Posterior vena cava (tissue), 2 donors: ENCODE measurements at places on chromosomes 7 and 10. TPM values are rescaled to one million over a fixed set of nuclear protein-coding genes. Genes with fewer than 3 reads are reported as not detected.
A peak's percentile ranks its signal among the peaks of the same experiment; 100 is the strongest.

CRPPA gene
- total RNA-seq: 5.3 TPM

FOXI2 gene
- 0.14 TPM for total RNA-seq

NPC1L1 gene
- total RNA-seq: 0.14 TPM

PRSS37 gene
- total RNA-seq: not detected

FAM25G gene
- total RNA-seq: not detected

GSTO2 gene
- total RNA-seq: 1.9 TPM

HOXA3 gene
- 9.3 TPM for total RNA-seq

DNA sequence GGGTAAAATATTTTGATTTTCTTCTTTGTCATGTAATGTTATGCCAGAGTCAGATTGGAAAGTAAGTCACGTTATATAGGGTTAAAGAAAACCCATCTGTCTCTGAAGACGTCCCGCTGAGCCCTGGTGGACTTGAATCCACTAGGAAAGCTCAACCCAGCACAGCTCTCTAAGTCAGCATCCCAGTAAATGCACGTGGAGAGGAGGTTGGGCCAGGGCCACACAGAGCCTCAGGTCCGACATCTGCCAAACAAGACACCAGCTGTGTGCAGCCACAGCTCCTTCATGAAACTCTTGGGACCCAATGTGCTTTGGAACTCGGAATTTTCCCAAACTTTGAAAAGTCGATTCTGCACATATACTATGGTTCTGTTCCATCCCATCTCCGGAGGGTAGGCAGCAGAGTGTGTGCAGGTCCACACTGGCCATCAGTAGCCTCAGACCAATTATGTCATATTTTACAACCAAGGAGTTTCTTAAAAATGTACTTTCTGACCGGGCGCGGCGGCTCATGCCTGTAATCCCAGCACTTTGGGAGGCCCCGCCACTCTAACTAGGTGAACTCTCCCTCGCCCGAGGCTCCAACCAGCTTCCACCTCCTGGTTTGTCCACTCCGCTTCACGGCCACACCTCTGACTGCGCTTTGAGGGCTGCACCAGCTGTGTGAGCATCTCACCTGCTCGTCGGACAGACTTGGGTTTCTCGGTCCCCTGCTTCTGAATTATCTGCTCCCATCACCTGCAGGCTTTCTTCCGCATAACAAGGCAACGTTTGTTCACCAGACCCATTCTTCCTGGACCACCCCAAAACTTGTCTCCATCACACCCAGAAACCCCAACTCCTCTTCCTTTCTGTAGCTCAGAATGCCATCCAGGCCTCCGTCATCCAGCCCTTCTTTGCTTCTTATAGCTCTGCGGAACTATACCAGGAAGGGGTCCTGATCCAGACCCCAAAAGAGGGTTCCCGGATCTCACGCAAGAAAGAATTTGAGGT lies 29.7 kb upstream of the DNAJB6 start:
- no peak for DNase-seq

DNA sequence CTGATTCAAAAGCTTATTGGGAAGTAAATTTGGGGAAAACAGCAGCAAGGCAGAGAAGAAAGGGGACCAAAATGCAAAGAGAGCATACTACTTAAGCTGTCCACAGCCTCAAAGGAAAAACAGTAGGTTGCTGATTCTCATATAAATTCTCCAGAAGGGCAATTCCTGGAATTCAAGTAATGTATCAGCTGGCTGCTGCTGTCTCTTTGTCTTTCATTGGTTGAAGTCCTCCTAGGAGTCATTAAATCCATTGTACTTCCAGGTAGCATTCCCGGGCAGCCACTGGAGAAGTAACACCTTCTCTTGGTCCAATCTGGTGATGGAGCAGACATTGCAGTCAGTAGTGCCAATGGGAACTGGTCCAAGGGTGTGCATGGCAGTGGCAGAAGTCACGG lies 22.7 kb downstream of the BET1 start:
- no peak for DNase-seq

GRCh38 chr10:48447356-48448215 lies 141.1 kb downstream of the MAPK8 start:
- peak; percentile 60 for DNase-seq

DNA sequence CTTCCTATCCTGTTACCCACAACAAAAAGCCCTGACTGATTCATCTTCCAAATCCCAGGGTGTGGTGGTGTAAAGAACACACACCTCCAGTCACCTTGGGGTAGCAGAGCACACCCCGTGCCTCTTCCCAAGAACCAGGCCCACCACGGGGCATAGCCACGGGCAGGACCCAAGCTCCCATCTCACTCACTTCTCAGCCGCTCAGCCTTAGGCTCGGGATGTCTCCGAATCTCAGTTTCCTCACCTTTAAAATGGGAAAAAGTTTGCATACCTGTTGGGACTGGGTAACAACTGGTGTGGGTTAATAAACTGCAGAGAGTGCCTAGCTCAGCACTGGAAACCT lies 139.0 kb downstream of the FGFR2 start:
- no peak for DNase-seq

GRCh38 chr7:45156516-45157272 lies 897 bp upstream of the RAMP3 start:
- peak; percentile 62 for DNase-seq

DNA sequence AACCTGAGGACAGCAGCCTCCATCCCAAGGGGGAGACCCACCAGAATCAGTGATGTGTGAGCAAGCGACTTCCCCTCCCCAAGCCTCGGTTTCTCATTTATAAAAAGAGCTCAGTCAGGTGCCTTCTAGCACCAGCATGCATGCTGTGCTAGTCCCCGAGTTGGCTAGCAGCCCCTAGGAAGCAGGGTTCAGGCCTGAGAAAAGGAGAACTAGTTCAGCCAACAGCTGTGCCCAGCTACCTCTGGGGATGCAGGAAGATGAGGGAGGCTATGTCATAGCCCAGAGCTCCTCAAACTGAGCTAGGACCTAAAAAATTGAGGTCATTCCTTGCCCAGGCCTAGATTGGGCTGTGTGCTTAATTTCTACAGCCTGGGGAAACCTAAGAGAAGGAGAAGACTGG lies 13.7 kb downstream of the DRGX start:
- no peak for DNase-seq

DNA sequence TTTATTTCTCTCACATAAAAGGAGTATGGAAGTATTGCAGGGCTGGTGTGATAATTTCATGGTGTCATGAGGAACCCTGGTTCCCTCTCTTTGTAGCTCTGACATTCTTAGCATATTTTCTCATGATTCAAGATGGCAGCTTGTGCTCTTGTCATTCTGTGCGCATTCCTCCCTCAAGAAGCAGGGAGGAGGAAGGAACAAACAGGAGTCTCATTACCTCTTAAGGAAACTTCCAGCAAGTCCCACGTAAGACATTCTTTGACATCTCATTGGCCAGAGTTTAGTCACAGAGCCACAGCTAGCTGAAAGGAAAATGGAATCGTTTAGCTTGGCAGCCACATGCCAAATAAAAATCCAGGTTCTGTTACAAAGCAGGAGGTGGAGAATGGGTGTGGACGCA lies 546.8 kb downstream of the LRMDA start:
- DNase-seq: no peak

- DNase-seq: no peak
These were observed 20.2 kb upstream of the TMEM178B start for GRCh38 chr7:141053626-141054025.

- DNase-seq: no peak
These were observed 20.5 kb upstream of the RASGEF1A start for GRCh38 chr10:43287056-43288007.

DNA sequence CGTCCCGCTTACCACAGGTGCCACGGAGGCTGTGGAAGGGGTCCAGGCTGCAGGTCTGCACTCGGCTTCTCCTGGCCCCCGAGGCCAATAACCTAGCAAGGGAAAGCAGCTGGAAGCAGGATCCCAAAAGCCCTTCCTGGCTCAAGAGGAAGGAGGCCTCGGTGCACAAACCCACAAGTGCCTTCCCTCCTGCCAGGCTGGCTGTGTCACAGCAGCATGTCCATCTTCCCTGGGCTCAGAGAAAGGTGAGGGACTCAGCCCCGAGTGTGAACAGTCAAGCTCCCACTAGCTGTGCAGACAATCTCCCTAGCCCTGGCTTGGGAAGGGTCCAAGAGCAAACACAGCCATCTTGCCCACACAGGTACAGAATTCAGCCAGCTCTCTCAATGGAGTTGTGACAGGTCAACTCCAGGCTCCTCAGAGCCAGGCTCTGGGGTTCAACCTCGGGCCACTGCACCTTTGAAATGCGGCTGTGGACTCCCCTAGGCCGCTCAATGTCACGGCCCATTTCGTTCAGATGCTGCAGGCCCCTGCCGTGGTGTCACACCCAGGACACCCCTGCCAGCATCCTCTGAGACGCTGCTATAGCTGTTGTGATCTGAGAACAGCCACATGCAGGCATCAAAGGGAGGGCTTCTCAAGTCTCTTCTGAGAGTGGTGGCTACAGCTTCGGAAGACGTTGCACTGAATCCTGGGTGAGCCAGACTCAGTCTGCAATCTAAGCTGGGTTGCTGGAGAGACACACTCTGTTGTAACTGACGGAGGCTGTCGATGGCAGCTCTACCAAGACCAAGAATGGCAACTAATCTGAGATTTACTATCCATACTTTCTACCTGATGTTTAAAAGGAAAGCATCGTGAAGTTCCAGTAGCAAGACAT lies 137.9 kb downstream of the DIP2C start:
- DNase-seq: peak; percentile 43

DNA sequence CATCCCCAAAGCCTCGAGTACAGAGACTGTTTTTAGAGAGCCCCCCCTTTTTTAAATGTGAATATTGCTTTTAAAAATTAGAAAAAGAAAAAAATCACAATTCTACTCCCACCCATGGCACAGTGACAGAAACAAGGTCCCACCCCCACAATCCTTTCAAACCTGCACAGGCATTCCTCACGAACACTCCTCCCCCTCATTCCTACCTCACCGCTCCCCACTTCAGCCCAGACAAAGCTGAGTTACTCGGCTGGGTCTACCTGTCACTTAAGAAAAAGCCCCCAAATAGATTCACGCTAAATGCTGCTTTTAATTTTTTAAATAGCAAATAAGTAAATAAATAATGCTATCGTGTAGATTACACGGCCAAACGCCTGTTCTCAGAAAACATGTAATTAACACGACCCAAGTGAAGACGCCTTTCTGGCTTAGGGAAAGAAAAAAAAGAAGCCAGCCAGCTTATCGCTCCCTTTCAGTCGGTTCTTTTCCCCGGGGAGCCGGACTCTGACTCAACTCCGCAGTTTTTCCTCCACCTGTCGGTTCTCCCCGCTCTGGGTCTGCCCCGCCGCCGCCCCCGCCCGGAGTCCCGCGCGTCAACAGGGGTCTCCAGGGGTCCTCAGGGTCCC lies 739 bp downstream of the MPP7 start:
- no peak for DNase-seq
